Activated T-helper 2 cell treated with anti-CD3 and anti-CD28 coated beads, Interferon-gamma antibody, Interleukin-2, Interleukin-4, amounts not matched to agents 10 μg/mL and 5 μg/mL and 100 μg/mL, durations not matched to agents 14 hours and 24 hours and 36 hours (primary cell): ENCODE measurements at places on chromosomes 5 and 9. TPM values are rescaled to one million over a fixed set of nuclear protein-coding genes. Genes with fewer than 3 reads are reported as not detected.

DRD1 gene
- total RNA-seq = not detected in 2 replicates

SHB gene
- total RNA-seq = 1.7 and 1.9 TPM in 2 replicates

DMRT3 gene
- not detected in 2 replicates for total RNA-seq

DNA sequence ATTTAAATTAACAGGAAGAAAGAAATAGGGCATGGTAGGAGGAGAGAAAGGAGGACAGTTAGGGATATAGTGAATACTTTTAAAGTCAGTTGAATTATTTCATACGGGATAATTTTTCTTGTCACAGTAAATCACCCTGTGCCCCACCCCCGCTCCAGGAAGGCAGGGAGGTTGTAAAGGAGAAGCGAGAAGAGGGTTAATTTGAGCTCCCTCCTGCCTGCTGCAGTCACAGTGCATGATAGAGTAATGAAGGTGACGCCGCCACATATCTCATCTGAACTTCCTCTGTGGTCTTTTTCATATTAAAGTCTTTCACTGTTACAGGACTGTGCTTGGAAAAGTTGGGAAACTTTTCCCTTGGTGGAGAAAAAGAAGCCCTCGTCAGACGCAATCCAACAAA is 896 bp upstream of the PCSK5 start:
- DNase-seq = no peak
